ENCODE measurements at places on chromosomes 16 and 17.

GRCh38 chr17:44384823-44385286 is 4.6 kb downstream of the ITGA2B start:
- DNase-seq: no peak

DNA sequence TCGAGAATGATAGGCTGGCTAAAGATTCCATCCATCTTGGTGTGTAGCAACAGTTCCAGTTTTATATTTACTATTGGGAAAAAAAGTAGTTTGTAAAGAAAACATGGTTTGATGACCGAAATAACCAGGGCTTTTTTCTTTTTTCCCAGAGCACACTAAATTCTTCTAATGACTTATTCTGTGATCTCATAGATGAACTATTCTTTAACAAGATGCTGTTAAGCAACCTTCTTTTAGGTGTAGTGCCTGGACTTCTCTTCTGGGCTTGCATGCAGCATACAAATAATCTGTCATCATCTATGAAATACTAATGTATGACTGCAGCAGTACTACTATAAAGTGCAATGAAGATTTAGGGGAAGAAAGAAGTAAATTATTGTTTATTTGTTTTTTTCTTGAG is 11.0 kb upstream of the CAPNS2 start:
- no peak for DNase-seq

- peak; percentile 55 for DNase-seq
Observed at GRCh38 chr16:57941016-57941664, 29.8 kb downstream of the CNGB1 start.

DNA sequence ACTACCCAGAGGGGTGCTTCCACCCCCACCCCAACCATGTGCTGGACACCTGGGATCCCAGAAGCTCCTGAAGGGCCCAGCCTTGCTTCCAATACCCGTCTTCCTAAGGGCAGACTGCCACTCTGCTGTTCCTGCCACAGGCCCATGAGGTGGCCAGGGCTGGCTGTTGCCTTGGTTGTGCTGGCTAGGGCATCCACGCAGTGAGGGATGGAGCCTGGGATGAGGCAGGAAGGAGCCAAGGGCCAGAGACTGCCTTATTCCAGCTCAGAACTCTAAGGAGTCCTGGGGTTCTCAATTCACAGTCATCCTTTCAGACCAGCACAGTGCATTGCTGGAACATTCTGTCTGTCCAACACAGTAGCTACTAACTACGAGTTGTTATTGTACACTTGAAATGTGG is 37.8 kb downstream of the BCO1 start:
- no peak for DNase-seq

DNA sequence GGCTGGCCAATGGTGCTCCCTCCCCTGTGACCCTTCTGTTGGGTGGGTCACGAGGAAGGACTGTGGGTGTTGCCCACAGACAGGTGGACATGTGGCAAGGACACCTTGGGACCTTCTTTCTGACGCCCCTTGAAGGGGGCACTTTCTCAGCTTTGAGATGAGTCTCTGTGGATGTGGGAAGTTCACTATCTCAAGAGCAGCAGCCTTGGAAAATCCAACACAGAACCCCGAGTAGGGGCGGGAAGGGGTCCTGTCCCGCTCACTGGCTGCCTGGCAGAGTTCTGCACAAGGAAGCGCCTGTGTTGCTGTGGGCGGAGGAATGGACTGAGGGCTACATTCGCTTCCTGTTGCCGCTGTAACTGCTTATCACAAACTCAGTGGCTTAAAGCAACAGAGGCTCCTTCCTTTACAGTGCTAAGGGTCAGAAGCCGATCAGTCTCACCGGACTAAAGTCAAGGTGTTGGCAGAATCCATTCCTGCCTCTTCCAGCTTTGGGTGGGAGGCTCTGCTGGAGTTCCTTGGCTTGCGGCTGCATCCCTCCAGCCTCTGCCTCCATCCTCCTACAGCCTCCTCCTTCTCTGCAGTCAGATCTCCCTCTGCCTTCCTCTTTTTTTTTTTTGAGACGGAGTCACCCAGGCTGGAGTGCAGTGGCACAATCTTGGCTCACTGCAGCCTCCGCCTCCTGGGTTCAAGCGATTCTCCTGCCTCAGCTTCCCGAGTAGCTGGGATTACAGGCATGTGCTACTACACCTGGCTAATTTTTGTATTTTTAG is 305.2 kb downstream of the SEC14L1 start:
- peak; percentile 74 for DNase-seq

DNA sequence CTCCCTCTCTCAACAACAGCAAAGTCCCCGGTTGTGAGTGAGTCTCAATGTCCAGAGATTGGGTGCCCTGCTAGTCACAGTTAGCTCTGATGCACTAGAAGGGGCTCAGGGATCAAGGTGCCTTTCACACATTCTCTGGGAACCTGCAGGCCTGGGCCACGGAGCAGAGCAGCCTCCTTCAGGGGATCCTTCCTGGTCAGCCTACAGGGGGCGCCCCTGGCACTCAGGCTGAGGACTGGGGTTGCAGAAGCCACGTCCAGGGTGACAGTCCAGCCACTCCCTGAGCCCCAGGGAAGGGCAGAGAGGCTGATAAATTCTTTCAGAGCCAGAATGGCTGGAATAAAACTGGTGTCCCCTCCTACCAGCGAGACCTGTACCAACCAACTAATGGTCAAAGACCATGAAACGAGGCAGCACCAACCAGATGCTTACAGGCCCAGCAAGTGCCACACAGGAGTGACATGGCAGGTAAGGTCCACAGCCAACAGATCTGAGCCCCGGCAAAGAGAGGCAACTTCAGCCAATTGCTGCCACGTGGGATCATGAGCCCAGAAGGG is 43.5 kb downstream of the ST3GAL2 start:
- DNase-seq: peak; percentile 82

DNA sequence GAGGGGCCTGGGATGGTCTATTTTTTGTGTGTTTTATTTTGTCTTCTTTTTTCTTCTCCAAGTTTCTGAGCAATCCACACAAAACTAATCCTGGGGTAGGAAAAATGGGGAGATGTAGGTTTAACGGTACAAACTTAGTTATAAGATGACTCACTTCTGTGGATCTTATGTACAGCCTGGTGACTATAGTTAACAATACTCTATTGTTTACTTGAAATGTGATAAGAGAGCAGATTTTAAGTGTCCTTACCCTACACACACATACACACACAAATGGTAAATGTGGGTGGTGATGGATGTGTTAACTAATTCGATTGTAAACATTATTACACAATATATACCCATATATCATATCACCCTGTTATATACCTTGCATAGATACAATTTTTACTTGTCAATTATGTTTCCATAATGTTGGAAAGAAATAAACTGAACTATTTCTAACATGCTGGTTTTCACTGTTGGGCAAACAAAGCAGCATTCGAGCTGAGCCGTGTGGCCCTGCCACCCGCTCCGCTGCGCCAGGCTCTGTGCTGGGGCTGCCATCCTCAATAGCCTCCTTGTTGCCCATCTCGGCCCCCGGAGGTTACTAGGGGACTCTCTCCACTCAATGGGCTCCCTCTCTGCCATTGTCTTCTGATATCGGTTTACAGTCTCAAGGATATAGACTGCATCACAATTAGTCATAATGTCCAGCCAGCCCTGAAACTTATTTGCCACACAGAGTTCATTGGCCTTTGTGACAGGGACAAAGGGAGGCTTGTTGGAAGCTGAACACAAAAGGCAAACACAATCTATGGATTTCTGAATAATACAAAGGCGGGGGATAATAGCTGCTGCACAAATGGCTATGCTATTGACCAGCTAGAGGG is 380.3 kb upstream of the MAF start:
- DNase-seq: no peak

DNA sequence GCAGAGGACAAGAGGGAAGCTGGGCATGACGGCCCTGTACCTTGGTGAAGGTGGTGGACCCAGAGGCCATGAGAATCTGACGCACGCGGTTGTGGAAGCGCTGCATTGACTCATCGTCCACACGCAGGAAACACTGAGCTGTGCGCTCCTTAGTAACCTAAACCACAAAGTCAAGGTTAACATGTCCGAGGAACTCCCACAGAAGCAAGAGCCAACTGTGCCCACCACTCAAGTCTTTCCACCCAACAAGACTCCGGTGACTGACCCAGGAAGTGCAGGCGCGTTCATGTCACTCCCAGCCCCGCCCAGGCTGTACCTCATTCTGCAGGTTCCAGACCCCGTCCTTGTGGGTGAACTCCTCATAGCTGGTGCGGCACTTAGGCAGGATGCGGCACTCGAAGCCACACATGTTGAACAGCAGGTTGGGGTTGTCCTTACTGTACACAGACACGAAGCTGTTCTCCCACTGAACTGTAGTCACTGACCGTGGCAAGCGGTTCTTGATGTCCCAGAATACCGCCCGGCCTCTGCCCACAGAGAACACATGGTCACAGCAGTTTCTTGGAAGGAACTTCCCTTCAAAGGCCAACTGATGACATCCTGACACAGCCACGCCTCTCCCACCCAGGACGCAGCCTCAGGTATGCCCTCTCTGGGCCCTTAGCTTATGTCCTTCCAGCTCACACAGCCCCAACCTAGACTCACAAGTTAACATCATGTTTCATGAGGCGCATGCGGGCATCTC is 11.5 kb downstream of the PRPF8 start:
- DNase-seq: no peak

DNA sequence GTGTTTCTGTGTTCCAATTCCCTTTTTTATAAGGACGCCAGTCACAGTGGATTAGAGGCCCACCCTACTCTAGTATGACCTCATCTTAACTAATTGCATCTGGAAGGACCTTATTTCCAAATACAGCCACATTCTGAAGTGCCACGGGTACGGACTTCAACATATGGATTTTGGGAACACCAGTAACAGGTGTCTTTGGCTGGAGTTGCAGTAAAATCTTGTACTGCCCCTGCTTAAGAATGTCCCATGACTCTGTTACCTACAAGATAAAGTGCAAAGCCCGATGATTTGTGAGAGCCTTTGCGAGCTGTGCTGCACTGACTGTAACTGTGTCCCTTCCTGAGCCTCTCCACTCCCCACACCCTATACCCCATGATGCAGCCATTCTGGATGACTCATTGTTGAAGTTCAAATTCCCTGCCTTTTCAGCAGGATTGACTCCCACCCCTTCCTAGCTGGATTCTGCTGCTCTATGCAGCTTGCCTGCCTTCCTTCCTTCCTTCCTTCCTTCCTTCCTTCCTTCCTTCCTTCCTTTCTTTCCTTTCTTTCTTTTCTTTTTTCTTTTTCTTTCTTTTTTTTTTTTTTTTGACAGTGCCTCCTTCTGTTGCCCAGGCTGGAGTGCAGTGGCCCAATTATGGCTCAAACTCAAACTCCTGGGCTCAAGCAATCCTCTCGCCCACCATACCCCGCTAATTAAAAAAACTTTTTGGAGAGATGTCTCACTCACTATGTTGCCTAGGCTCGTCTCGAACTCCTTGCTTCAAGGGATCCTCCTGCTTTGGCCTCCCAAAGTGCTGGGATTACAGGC is 2.1 kb downstream of the HCRT start:
- peak; percentile 34 for DNase-seq

- DNase-seq: peak; percentile 82
Observed at GRCh38 chr17:28599311-28600184, 723 bp upstream of the SPAG5 start.

- no peak for DNase-seq
Observed at GRCh38 chr16:69179328-69180010, 7.5 kb upstream of the SNTB2 start.

DNA sequence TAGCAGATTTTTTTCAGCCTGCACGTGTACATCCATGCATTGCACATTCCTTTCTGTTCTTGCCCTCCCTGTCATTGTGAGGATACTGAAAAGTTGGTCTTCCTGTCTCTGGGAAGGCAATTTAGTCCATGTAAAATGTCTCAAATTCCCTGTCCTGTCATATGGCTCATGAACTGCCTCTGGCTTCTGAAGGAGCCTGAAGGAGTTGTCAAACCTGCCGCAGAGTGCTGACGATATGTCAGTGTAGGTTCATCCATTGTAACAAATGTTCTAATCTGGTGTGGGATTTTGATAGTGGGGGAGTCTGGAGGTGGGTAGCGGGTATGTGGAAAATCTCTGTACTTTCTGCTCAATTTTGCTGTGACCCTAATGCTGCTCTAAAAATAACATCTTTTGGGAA is 59.6 kb downstream of the YPEL2 start:
- no peak for DNase-seq

All from hematopoietic multipotent progenitor cell treated with erythropoietin and hydrocortisone succinate and interleukin-3 and kit ligand, for 8 days (in vitro differentiated cells).